ENCODE measurements at places on chromosomes 3 and 15.

GRCh38 chr15:69415381-69415780 lies 1.2 kb downstream of the KIF23 start:
- DNase-seq: no peak

GRCh38 chr3:54873059-54874010 lies 54.5 kb downstream of the LRTM1 start:
- no peak for DNase-seq

DNA sequence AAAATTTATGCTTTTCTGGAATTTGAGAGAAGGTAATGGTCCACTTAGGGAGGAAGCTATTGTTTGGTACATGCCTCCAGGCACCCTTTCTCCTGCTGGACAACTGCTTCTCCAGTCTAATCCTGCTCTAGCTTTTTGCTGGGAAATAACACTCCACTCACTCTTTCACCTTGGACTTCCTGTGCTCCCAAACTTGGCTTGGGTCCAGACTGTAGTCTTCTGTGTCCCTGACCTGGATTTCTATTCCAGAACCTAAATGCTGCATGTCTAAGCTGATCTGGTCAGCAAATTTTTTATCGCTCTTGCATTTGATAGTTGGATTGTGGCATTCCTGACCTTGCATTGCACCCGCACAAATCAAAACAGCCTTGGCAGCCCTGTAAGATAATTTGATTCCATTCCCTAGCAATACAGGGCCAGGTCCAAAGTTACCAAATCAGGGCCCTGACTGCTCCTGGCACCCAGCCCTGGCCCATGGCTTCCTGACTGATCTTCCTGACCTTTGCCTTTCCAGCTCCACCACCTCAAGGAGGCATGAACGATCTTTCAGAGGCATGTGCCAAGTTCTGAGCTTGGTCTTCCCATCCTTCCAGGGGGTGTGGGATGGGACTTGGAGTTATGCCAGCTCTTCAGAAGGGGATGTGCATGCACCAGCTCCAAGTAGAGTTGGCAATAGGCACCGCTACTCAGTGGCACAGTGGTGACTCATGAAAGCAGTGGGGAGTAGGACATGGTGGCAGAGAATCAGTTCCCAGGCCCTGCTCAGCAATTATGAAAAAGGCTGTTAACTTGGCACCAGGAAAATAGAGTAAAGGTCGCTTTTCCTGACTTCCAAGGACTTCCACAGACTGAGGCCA lies 43.9 kb upstream of the GOLGA8J start:
- DNase-seq: no peak

- no peak for DNase-seq
Observed at GRCh38 chr3:31284776-31285175, 247.9 kb upstream of the STT3B start.

DNA sequence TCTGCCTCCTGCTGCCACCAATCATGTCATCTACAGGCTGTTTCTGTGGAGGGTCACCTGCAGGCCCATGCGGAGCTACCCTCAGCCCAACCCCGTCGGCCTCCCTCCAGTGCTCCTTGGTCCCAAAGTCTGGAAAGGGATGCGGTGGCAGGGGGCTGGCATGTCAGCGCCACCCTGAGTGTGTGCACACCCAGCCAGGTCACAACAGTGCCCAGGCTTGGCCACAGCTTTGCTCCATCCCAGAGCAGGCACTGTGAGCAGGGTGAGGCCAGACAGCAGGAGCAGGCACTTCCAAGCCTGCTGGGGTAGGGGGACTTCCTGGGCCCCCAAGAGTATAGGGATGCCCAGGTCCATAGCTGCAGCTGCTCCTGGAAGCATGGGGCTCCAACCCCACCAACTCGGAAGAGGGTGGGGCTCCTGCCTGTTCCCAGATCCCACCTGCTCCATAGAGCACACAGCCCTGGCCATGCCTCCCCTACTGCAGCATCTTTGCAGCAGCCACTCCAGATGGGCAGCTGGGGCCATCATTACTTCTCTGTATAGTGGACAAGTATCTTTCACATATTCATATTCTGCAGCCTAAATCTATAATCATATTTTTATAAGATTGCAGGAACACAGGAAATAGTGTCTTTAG lies 109.3 kb downstream of the CBLB start:
- no peak for DNase-seq

DNA sequence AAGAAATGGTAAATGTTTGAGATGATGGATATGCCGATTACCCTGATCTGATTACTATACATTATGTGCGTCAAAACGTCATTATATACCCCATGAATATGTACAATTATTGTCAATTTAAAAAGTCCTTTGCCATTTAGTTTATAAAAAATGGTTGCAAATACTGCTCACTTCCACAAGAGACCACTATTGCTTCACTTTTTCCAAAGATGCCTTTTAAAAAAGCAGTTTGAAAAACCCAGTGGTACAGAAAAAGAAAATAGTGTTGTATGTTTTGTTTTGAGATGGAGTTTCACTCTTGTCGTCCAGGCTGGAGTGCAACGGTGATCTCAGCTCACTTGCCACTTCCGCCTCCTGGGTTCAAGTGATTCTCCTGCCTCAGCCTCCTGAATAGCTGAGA lies 39.3 kb downstream of the EDEM1 start:
- DNase-seq: no peak

DNA sequence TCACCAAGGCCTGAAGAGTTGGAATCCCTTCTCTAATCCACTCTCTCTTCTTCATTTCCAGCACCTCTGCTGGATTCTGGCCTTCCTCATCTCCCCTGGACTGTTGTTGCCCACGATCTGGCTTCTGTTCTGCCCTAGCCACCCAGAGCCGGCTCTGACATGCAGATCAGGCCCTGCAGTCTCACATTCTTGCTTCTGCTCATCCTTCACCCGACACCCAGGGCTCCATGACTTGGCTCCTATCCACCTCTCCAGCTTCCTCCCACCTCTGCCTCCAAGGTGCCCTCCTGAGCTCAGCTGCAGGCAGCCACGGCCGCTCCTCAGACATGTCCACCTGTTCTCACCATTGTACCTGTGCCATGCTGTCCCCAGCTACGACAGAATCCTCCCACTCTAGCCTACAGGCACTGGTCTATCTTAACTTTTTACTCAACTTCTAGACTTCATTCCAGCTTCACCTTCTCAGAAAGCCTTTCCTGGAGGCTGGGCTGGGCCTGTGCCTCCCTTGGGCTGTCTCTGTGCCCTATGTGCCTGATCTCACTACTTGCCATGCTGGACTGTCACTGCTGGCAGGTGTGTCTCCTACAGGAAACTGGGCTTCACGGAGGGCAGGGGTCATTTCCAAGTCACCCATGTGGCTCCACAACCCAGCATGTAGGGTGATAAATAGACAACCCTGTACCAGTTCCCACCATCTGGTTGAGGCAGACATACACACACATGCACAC lies 16.0 kb upstream of the TBC1D21 start:
- DNase-seq: no peak

GRCh38 chr3:89521328-89521727 lies 413.9 kb downstream of the EPHA3 start:
- DNase-seq: no peak

GRCh38 chr15:77630956-77631744 lies 1.6 kb downstream of the LINGO1 start:
- no peak for DNase-seq

DNA sequence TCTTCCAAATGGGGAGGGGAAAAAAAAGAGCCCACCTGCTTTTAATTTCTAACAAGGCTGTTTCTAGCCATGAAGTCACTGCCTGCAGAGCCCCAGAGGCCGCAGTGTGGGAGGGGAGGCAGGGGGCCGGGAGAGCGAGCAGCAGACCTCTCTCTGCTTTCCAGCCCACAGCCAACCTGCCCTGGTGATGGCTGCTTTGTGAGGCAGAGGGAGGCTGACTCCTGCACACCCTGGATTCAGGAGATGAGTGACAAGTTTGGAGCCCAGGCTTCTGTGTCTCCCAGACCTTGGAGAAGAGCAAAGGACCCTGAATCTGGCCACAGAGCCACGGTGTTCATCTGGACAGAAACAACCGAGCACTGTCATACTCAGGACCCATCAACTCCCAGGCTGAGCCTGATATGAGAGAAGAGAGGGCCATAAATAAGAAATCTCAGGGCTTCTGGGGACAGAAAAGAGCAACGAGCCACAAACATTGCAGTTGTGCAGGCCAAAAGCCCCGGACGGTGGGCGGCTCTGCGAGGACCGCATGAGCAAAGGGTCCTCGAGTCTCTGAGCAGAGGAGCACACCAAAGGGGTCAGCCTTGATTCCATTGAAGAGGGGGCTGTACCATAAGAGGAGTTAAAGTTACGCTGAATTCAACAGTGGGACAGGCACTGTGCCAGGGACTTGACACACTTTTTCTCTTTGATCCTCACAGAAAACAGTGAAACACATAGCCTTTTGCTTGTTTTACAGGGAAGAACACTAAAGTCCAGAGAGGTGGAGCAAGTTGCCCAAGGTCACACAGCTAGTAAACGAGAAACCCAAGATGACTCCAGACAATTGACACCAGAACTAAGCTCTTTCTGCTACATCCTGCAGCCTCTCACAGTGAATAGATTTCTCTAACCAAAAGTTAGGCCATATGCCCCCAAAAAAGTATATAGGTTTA lies 97.2 kb downstream of the SEMA5B start:
- no peak for DNase-seq

DNA sequence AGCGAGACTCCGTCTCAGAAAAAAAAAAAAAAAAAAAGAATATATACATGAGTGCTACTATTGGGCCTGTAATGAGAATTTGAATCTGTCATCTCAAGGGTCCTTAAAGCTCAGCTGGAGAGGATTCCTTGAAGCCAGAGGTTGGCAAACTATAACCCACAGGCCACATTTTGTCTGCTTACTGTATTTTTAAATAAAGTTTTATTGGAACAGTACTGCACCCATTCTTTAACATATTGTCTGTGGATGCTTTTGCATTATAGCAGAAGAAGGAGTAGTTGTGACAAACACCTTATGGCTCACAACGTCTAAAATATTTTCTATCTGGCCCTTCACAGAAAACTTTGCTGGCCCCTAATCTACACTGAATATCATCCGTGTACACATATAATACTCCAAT lies 60.7 kb downstream of the SGO1 start:
- no peak for DNase-seq

DNA sequence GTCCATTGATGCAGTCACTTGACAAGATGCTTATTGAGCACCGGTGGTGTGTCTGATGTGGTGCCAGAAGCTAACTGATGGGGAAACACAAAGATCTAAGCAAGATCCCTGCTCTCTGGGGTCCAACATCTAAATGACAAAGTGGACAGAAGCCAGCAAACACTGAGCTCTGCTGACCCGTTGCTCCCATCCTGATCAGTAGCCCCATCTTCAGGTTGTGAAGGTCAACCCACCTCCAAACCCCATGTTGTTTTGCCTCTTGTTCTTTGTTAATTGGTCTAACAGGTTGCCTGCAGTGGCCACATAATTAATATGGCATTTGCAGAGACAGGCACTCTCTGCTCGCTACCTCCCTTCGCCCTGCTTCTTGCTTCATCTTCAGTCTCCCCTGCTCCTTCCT lies 21.5 kb upstream of the GLCE start:
- no peak for DNase-seq

DNA sequence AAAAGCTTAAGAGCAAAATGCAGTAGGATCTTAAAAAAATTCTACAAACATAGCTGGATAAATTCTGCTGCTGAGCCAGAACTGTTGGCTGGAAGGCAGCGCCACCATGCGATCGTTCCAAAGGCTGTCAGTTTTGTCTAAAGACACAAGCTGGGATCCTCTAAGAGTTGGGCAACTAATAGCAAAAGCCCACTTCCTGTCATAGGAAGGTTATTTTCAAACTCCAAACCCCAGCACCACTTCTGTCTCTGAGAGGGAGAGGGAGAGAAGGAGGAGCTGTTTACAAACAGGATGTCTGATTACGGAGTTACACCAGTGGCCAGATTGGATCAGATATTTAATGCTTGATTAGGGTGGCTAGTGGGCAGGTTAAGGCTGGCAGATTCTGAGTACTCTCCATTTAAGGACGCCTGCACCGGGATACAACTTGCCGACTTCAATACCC lies 44.0 kb downstream of the EIF4E3 start:
- DNase-seq: no peak

DNA sequence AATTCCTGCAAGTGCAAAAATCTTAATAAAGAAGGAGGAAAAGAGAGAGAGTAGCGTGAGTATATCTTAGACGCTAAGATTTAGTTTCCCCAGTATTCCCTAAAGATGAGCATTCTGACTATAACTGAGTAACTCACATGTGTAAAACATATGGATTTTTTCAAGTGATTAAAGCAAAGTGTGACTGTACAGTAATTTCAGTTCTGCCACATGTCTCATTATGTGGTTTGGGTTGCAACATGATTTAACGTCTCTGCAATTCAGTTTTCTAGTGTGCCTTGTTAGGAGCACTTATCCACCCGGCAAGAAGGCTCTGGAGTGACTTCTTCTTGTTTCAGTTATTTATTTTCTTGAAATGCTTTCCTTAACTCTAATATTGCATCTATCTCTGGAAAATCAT lies 514.1 kb downstream of the ROBO1 start:
- no peak for DNase-seq

All from activated T-helper 1 cell treated with anti-CD3 and anti-CD28 coated beads, Interleukin-2, amount 50 U/mL, for 16 hours (primary cell).